ENCODE measurements at places on chromosomes 13 and 19. TPM values are rescaled to one million over a fixed set of nuclear protein-coding genes. Genes with fewer than 3 reads are reported as not detected.

LILRB5 gene
- total RNA-seq = not detected

DNA sequence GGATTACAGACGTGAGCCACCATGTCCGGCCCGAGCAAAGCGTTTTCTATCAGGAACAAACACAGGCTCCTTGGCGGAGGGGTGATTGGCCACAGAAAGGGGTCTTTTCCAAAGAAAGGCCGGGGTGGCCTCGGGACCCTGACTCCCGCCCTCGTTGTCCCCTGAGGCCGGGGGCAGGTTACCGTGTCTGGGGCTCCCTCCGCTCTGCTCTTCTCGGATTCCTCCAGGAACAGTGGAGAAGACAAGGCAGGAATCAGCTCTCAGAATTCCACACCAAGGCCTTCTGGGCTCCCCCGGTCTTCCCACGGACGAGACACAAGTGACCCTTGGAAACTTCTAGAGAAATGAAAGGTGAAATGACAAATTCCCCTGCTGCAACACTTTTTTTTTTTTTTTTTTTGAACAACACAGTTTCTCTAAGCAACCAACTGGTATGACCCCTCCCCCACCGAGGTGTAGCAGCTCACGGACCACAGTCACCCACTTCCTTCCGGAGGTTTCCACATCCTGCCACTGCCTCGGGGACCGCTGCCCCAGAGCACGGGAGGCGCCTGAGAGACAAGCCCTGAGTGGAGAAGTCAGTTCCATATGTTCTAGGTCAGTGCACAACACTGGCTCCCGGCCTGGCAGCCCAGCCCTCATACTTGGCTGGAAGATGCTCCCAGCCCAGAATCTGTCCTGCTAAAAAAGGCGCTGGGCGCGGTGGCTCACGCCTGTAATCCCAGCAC lies 11.0 kb downstream of the MOB3A start:
- no peaks in the 10 kb centered on the region for H3K27me3 ChIP-seq
- peaks cover 8% of the 10 kb centered on the region for H3K4me1 ChIP-seq
- H3K27ac ChIP-seq = no peak overlapping the region
- DNase-seq = no peak

BIVM gene
- total RNA-seq = 19.8 TPM

SHANK1 gene
- total RNA-seq = 1.8 TPM
